ENCODE measurements at places on chromosomes 5 and 9.
A peak's percentile ranks its signal among the peaks of the same experiment; 100 is the strongest.

DNA sequence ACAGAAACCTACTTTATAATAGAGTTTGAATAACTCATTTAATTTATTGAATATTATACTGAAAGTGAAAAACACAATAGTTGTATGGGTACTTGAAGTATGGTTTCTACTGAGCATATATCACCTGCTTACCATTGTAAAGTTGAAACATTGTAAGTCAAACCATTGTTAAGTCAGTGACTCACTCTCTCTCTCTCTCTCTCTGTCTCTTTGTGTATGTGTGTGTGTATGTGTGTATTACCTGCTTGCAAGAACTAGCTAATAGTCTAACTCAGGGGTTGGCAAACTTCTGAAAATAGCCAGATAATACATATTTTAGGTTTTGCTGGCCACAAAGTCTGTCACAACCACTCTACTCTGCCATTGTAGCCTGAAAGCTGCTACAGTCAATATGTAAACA, 564.3 kb upstream of the ZNF608 start:
- no peak for DNase-seq

- DNase-seq, result no peak
Observed at GRCh38 chr5:57066924-57067596, 106.8 kb upstream of the GPBP1 start.

GRCh38 chr9:114900942-114901802, 29.2 kb downstream of the TNFSF8 start:
- DNase-seq, result no peak

DNA sequence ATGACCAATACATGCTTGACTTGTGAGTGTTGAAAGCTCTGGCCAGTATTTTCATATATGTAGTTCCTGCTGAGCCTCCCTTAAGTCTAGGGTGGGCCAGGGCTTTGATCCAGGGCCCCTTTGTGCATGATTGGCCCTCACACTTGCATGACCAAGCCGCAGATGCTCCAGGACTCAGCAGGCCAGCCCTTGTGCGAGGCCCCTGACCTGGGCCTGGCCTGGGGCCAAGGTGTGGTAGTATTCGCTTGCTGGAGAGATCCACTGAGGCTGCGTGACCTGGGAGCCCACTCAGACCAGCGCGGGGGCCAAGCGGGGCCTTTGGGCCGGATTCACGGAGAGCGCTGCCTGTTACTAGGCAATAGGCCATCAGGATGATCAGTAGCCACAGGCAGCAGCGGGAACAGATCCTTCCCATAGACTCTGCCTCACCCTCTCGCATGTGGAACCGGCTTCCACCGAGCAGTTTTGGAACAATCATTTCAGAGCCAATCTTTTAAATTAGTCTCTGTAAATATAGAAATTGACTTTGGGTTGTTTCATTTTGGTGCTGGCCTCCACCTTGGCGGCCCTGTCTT, 79.0 kb upstream of the PTCH1 start:
- no peak for DNase-seq

DNA sequence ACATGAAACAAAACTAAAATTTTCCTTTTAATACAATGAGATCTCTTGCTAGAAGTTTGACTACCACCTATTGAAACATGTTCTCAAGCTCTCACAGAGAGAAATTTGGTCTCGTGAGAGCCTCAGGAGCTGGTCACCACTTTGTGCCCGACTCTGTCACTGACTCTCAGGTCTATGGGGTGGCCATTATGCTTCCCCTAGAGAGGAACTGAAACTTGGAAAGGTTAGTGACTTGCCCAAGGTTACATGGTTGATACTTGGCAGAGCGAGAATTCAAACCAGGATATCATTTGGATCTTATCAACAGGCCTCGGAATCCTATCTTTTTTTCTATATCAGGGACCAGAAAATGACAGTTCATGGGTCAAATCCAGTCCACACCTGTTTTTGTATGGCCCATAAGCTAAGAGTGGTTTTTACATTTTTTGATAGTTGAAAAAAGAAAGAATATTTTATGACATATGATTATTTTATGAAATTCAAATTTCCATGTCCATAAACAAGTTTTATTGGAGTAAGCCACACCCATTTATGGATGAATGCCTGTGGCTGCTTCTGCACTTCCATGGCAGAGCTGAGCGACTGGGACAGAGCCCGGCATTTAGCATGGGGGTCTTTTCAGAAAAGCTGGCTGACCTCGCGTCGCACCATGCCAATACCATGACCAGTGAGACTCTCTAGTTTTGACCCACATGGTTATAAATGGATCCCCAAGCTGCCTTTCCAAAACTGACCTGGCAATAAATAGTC, 44.8 kb upstream of the EQTN start:
- DNase-seq, result no peak

DNA sequence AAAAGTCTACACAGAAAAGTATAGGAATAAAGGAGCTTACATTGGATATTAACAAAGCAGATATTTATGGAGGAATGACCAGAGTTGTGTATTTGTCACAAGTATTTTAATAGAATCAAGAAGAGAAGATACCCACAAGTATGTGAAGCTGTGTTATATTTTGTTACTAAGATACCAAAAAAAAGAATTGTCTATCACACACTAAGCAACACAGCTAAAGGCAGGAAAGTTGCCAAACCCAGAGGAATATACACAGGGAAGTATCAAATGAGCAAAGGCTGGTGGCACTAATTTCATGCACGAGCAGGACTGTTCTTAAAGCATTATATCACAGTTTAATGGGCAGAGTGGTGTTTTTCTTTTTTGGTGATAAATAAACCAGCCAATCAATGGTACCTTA, 30.9 kb upstream of the RAI14 start:
- no peak for DNase-seq

DNA sequence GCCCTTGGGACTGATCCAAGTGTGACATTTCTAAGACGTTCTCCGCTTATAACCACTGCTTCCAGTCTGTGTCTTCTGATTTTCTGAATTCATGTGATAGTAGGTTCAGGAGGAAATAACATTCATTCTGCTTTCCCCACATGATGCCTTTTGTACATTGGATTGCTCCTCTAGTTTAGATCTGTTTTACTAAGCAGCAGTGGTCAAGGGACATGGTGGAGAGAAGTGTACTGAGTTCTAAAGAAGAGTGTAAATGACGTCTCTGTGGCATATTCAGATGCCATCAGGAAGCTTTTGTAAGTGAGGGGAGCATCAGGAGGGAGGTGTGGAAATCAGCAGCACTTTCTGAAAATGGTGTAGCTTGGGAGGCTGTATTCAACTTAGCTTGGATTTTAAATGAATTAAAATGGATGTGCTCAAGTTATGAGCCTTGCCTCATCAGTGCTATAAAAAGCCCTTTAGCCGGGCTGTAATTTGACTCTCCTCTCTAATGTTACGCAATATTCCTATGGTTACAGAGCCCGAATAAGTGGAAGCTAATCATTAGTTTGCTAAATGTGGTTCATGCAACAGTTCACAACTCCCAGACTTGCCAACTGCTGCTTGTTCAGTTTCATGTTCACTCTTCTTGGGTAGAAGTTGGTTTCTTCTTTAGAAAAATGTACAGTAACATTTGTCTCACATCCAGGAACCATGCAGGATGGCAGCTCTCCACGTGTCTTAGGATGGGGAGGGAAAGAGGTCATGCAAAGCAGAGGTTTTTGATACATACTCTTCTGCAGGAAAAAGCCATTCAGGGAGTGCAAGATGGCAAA, 281.3 kb downstream of the ARHGAP26 start:
- no peak for DNase-seq

DNA sequence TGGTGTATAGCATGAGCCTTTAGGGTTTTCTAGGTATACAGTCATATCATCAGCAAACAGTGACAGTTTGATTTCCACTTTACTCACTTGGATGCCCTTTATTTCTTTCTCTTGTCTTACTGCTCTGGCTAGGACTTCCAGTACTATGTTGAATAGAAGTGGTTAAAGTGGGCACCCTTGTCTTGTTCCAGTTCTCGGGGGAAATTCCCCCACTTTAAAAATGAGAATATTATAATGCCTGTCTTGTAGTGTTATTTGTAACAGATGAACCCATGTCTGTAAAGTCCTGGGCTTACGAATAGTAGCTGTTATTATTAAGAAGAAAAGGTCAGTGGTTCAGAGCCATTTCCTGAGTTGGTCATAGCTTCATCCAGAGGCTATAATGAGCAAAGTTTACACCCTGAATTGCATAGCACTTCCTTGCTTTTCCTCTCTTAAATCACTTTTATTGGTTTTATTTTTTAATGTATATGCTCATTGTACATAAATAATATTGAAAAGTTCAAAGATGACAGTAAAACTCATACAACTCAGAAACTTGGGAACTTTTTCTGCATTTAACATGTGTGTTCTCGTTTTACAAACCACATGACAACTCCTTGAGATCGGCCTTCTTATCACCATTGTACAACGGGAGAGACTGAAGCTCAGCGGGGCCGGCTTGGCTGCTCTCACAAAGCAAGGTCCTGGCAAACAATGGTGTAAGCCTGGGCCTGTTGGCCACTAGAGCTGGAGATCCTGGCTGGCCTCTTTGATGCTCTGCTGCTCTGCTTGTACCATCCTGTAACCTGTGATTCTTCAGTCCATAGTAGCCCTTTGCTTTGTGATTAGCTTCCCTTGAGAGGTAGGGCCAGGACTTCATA, 85.2 kb downstream of the CYFIP2 start:
- DNase-seq, result no peak

GRCh38 chr9:106588626-106589025, 274.3 kb upstream of the ZNF462 start:
- DNase-seq, result no peak

DNA sequence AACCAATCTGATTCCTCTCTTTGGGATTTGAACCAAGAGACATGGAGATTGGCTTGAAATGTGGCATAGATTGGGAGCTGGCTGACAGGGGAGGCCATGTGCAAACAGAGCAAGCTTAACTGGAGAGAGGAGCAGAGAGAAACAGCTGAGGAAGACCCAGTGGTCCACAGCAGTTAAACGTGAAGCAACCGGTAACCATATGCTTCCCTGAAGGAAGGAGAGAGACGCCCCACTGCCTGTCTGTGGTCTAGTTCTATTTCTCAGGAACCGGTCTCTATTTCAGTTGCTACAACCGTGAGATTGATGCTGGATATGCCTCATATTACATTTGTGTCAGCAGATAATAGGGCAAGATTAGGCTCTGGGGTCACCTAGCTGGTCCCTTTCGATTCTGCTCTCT, 13.6 kb upstream of the GAS1 start:
- no peak for DNase-seq

DNA sequence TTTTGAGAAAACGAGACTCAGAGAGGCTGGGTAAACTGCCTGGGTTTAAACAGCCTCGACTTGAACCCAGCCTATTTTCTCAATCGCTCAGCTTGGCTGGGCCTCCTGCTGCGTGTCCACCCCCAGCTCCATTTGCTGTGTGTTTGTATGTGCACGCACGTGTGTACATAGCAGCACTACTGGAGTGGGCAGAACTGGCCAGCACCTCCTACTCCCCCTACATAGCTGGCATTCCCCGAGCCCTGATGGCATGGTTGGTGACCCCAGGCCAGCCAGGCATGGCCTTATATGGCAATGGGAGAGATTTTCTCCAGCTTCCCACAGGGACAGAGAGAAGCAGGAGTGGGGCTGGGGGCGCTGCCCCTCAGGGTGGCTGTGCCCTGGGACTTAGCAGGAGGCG, 4.1 kb downstream of the AIF1L start:
- no peak for DNase-seq

GRCh38 chr5:145835848-145836239, 702 bp upstream of the PRELID2 start:
- DNase-seq, result no peak

GRCh38 chr9:30329431-30329830, 2055.0 kb upstream of the ACO1 start:
- no peak for DNase-seq

GRCh38 chr5:54754878-54755277, 230.5 kb downstream of the ESM1 start:
- DNase-seq, result no peak

GRCh38 chr9:89999534-90000370, 394.9 kb downstream of the GADD45G start:
- peak; percentile 89 for DNase-seq

DNA sequence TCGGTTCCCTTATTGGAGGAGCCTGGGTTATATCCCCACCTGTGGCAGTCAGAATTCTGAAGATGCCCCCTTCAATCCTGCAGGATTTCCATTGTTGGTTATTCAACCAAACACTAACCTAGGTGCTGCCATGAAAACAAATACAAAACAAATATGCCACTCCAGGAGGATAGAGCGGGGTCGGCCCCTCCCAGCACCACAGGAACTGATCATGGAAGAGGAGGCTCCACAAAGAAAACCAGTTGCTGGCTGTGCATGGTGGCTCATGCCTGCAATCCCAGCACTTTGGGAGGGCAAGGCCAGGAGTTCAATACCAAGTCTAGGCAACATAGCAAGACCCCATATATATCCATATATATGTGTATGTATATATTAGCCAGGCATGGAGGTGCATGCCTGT, 13.2 kb upstream of the ADGRD2 start:
- DNase-seq, result no peak

DNA sequence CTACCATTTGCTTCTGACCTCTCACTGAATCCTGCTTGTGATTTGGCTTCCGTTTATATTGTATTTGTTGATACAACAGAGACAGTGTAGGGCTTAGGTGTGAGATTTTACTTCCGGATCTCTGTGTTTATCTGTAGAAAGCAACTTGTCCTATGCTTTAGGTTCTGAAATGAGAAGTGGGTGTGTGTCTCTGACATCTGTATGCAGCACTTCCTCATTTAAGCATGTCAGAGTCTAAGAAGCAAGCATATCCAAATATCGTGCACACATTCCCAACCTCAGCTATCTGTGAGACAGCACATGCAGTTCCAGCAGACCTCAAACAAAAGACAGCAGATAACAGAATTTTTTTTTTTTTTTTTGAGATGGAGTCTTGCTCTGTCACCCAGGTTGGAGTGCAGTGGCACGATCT, 16.3 kb downstream of the KLF9 start:
- DNase-seq, result no peak

GRCh38 chr5:168362097-168362885, 70.8 kb downstream of the WWC1 start:
- no peak for DNase-seq

All from cardiac septum (tissue), 1 donor.